T-cell (primary cell): ENCODE measurements at places on chromosomes 16 and 17.

GRCh38 chr17:59361916-59362810, 30.7 kb downstream of the YPEL2 start:
- DNase-seq, result peak; percentile 11

GRCh38 chr17:59355030-59355701, 23.7 kb downstream of the YPEL2 start:
- no peak for DNase-seq

GRCh38 chr17:33099252-33099651, 107.6 kb downstream of the SPACA3 start:
- DNase-seq, result no peak

- no peak for DNase-seq
These were observed 3.3 kb upstream of the ZG16 start for GRCh38 chr16:29774730-29775129.

DNA sequence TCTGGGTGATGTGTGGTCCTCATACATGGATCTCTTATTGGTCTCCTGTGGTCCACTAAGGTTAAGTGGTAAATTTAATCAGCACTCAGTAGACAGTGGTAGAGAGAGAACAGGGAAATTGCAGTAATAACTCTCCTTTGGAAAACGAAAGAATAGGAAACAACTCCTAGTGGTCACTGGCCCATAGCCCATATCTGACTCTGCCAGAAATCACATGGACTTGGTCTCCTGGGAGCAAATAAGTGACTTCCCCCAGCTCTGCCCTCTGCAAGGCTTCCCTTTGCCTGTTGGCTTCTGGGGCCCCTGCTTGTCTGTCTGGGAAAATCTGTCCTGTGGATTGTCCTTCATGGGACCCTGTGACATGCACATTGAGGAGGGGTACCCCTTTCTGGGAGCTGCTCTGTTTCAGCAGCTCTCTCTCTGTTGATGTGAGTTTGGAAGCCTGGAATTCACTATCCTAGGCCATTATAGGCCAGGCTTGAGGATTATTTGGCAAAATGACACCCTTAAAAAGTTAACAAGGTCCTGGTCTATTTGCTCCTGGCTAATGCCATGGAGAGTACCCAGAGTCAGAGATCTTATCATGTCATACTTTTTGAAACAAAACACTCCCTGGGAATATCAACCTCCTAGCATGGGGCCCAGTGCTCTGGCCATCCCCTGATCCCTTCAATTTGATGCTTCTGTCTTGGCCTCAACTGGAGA, 58.0 kb upstream of the HNF1B start:
- no peak for DNase-seq
